NCI-H2081 treated with DMSO at 0.1 percent for 48 hours (cell line): ENCODE measurements at places on chromosomes 1 and 21.

- no peak for DNase-seq
These were observed 153.8 kb downstream of the ACTL8 start for GRCh38 chr1:17908945-17909344.

GRCh38 chr1:237938553-237938952, 47.8 kb upstream of the ZP4 start:
- DNase-seq, result no peak

GRCh38 chr1:2163205-2163604, 31.4 kb downstream of the FAAP20 start:
- DNase-seq, result no peak

- no peak for DNase-seq
These were observed 131.9 kb upstream of the CSF3R start for GRCh38 chr1:36614571-36614970.

GRCh38 chr1:228297822-228298221, 90.0 kb downstream of the OBSCN start:
- no peak for DNase-seq

DNA sequence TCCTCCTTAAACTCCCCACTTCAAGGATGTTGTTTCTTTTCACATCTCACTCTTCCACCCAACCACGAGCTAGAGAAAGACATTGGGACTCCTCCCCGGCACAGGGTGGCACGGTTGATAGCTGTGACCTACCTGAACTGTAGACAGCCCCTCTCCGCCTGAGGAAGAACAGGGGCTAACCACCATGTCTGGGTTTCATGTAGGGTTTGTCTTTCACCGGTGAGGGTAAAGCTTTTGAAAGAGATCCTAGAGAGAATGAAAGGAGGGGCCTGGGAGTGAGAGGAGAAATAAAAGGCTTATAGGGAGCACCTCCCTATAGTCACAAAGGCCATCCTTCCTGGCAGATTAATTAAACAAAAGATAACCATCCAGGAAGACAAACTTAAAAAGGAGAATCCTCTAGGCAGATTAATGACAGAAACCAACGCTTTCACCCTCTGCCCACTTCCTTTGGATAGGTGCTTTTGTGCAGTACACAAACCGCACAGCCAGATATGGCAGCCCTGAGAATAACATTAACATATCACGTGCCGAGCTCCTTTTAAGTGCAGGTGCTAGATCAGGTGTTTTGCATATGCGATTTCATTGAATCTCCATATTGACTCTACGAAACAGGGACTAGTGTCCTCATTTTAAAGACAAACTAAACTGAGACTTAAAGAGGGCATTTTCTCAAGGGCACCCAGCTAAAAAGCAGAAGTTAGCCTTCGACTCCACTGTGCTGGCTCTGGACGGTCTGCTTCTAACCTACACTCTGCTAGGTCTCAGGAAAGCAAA, 178.1 kb upstream of the RUNX1 start:
- no peak for DNase-seq

DNA sequence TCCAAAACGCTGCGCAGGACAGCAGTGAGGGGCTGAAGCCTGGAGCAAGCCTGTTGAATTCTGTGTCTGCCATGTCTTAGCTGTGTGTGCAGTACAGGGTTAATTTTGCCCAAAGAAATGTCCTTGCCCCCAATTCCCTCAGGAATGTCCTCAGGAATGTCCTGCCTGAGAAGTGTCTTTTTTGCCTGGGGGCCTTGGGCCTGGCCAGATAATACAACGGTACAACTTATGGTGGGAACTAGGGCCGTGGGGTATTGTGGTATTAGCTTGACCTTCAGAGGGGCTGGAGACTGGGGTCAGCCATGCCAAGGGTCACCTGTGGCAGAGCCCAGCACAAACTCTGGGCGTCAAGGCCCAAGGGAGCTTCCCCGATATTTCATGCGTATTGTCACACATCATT, 107.7 kb downstream of the AJAP1 start:
- no peak for DNase-seq
